SK-N-SH (cell line): ENCODE measurements at places on chromosomes 4 and X. TPM values are rescaled to one million over a fixed set of nuclear protein-coding genes. Genes with fewer than 3 reads are reported as not detected.
A peak's percentile ranks its signal among the peaks of the same experiment; 100 is the strongest.

DNA sequence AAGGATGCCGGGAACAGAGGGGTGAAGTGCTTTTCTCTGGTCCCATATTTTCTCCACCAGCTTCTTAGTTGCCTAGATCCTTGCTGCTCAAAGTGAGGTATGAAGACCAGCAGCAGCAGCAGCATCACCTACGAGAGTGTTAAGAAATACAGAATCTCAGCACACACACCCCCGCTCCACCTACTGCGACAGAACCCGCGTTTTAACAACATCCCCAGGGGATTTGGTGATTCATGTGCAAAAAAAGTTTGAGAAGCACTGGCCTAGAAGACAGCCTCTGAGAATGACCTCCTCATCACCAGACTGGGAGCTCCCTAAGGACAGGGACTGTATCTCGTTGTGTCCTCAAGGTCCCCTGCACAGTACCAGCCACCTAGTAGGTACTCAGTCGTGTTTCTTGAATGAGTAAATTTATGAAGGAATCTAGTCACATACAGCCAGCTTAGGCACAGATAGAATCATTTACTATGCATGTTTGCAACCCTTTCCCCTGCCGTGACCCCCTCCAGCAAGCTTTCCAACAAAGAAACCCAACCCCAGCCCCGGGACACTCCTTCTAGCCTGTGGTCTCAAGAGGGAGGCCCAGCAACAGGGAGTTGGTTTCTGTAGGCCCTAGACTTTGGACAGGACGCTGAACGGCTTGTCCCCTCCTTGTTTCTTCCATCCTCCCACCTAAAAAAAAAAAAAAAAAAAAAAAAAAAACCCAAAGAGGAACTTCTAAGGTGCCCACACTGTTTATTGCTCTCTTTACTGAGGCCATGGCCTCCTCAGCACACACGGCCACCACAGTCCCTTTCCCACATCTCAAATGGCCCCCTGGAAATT is 21.5 kb downstream of the RTL5 start:
- DNase-seq = no peak

- no peak for DNase-seq
These were observed 11.8 kb upstream of the HPGDS start for GRCh38 chr4:94354474-94354896.

DNA sequence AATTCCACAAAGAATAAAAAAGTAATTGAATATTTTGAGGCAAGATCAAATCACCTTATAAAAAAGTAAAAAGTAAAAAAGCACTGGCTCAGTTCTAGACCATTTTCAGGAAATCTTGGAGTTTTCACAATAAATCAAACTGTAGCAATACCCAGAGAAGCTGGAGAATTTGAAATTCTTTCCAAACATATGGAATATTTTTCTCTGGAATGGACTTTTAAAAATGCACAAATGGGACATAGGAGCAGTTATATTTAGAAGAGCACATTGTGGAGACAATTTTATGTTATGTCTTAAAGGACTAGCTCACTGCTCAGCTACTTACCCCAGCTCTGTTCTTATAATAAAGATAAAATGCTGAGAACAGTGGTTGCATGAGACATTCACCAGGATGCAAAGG is 211.9 kb upstream of the KIT start:
- no peak for DNase-seq

Gene SLC25A31
- polyA plus RNA-seq = not detected in 2 replicates

Gene MAGEA6
- 63.1 and 78.8 TPM in 2 replicates for polyA plus RNA-seq

DNA sequence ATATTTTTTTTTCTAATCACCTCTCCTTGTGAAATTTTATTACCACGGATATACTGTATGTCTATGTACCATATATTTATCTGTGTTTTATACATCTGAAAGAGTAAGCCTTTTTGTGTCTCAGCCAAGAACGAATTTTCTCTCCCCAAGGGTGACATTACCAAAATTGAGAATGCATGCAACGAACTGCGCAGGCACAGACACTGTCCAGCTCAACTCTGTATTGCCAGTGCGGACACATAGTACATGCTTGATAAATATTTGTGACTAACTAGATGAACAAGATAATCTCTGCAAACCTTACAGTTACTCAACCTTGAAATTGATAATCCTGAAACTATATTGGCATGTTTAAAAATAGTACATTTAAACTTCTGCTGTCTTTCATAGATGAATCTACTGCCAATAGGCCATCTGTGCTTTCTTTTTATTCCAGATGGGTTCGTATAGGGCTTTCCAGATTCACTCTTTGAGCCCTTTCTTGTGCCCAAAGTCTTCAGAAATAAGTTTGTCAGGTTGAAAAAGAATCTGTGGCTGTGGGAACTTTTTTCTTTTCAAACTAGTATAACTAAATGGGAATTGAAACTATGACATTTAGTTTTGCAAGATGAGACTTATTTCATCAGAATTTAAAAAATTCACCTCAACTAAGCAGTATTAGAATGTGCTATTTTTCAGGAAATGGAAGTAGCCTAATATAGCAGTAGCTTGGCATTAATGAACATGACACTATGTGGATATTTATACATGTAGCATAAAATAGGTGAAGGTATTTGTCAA is 38.9 kb downstream of the DTHD1 start:
- no peak for DNase-seq

- DNase-seq = no peak
These were observed 11.2 kb upstream of the CCNG2 start for GRCh38 chr4:77145842-77146185.

DNA sequence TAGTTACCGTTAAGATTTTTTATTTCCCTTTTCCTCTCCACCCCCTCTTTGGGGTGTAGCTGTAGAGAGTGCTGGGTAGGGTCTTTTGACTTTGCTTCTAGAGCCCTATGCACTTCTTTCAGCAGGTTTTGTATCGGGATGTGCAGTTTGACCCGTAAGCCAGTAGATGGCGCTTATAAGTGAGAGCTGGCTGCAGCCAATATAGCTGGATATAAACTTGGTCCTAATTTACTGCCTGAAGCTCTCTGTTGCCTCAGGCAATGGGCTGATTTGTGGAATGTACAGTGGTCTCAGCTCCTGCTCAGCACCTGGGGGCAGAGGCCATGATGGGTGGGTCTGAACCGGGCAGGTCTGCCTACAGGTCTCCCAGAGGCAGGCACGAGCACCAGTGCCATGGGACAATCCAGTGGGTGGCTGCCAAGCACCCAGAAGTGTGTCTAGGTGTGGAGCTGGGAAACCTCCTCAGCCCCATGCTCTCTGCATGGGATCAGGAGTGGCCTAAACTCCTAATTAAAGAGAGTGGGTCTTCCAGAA is 146.5 kb downstream of the SPANXN1 start:
- DNase-seq = peak; percentile 6

GRCh38 chr4:113707048-113707447 is 54.5 kb downstream of the CAMK2D start:
- DNase-seq = no peak

DNA sequence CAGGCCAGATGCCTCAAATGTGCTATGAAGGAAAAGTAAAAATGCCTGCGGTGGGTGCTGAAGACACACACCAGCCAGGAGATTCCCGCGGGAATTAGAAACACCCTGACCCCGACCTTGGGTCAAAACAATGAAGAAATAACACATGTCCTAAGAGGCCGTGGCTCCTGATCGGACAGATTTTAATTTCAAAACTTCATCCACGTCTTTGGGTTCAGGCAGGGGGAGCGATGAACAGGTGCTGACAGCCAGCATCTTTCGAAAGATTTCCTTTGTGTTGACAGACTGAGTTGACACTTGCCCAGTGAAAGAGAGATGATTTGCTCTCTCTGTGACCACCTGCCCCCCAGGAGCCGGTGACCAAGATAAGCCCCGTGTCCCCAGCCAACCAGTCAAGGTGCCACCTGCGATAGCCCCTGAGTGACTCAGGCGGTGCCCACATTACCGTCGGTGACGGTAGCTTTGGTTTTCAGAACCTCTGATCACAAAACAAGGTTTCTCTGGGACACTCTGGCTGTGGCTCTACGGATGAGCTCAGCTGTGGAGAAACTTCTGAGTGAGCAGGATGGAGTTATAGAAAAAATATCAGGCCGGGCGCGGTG is 11.0 kb upstream of the IL3RA start:
- DNase-seq = no peak

- no peak for DNase-seq
These were observed 630 bp downstream of the SMARCA5 start for GRCh38 chr4:143514169-143514495.

DNA sequence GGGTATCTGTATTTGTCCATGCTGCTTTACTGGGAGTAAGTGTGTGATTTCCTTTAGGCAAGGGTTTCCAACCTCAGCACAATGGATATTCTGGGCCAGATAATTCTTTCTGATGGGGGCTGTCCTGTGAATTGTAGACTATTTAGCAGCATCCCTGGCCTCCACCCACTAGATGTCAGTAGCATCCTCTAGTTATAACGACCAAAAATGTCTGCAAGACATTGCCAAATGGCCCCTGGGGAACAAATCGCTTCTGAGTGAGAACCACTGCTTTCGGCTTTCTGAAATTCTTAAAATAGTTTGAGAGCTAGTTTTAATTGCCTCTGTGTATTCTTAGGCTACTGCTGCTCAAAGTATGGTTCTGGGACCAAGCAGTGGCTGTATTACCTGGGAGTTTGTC is 81.2 kb upstream of the GPM6B start:
- DNase-seq = peak; percentile 11

DNA sequence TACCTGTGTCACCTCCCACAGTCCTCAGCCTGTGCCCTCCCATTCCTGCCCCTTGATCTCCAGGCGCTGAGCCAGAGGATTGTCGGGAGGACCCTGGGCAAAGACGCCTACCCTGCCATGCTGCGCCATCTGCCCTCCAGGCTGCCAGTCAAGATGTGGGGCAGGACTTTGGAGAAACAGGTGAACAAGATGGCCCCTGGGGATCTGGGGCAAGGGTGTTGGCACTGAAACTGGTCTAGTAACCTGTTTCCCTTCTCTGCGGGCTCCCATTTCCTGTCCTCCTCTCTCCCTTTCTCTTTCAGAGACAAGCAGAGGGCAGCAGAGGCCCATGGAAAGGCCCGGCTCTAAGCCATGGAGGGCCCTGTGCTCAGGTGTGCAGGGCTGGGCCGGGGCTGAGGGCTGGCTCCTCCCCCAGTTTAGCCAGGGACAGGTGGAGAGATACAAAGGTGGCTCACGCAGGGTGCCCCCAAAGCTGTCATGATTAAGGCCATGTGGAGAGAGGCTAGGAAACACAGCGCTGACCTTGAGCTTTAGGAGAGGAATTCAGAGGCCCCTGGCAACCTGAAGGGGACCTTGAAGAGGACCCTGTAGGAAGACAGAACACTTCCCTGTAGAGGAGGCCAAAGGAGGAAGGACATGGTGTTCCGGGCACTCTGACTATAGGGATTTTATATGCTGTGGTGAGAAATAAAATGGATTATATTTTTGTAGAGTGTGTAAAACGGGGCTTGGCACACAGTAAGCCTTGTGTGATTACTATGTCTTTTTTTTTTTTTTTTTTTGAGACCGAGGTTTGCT is at the start of gene GLOD5:
GLOD5 (plus strand) TSS at position 74 of the 798 bp plus-strand sequence; CDS start at position 118, 44 bp downstream.
- peak; percentile 27 for DNase-seq

Gene FAM241A
- 0.28 and 0.44 TPM in 2 replicates for polyA plus RNA-seq

- DNase-seq = no peak
These were observed 740.7 kb downstream of the FAM133A start for GRCh38 chrX:94414746-94415145.

Gene GABRQ
- polyA plus RNA-seq = 0.02 and 0.03 TPM in 2 replicates

- DNase-seq = no peak
These were observed 159.0 kb downstream of the LRBA start for GRCh38 chr4:150855981-150856510.

GRCh38 chr4:169150806-169151205 is 120.0 kb downstream of the SH3RF1 start:
- no peak for DNase-seq

GRCh38 chr4:8892556-8893226 is 21.1 kb upstream of the HMX1 start:
- peak; percentile 50 for DNase-seq

DNA sequence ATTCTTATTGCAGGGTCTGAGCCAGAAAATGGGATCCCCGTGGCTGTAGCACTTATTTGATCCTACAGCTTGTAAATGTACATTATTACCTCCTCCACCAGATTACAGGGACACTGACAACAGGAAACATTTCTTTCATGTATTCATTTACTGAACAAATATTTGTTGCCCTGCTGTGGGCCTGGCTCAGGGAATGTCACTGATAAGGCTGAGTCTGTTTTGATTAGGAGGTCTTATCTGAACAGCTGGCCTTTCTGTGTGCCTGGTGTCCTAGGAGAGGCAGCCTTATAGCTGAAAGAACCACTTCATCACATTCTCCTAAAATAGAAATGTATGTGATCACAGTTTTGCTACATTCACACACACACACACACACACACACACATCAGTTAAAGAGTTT is 45.5 kb upstream of the PROM1 start:
- DNase-seq = peak; percentile 80

GRCh38 chr4:137640156-137640837 is 108.0 kb upstream of the PCDH18 start:
- no peak for DNase-seq

GRCh38 chrX:38175139-38175538 is 45.5 kb downstream of the SRPX start:
- DNase-seq = peak; percentile 38

Gene ZFX
- polyA plus RNA-seq = 9.0 and 11.9 TPM in 2 replicates

GRCh38 chr4:121656269-121656641 is 40.5 kb downstream of the ANXA5 start:
- peak; percentile 33 for DNase-seq

- no peak for DNase-seq
These were observed 86.0 kb upstream of the PGRMC2 start for GRCh38 chr4:128373628-128374027.

Gene XAGE1B
- 104 and 115 TPM in 2 replicates for polyA plus RNA-seq

DNA sequence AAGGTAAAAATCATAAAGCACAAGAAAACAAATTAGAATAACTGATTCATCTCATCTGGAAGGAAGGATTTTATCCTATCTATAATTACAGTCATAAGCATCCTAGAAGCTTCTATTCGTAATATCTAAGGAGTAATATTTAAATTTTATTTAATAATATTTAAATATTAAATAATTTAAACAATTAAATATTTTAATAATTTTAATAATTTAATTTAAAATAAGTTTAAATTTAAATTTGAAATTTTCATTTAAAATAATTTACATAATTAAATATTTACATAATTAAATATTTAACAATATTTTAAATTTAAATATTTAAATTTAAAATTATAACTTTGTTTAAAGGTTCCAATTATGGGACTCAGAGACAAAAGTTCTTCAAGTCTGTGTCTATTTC is 127.5 kb upstream of the GK2 start:
- no peak for DNase-seq

Gene ARHGAP36
- polyA plus RNA-seq = 0.23 and 0.86 TPM in 2 replicates

DNA sequence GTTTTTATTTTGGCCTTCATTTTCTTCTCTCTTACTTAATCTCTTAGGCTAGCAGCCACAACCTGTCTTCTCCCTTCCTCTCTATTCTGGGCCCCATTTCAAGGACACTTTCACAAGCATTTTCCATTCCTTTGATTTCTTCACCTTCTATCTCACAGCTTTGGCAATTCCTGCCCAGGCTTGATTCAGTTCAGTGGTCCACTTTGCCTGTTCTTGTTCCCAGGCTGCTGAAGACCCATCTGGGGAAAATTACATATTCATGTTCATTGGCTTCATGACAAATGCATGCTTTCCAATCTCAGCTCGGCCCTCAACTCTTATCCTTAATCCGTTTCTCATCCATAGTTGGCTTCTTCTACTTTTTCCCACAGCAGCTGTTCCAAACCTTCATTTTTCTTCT is 38.7 kb upstream of the LPAR4 start:
- DNase-seq = no peak

Gene ANXA10
- 0.23 and 0.34 TPM in 2 replicates for polyA plus RNA-seq
